Fibroblast of skin of left quadriceps (primary cell): ENCODE measurements at places on chromosomes 13 and 19.

- no peak for DNase-seq
Measured at GRCh38 chr13:91050970-91051369, 296.5 kb upstream of the MIR17HG start.

- no peak for DNase-seq
Measured at GRCh38 chr19:3570606-3571011, 2.1 kb upstream of the HMG20B start.

- DNase-seq, result peak; percentile 12
Measured at GRCh38 chr13:107124129-107124718, 556.3 kb upstream of the ARGLU1 start.

GRCh38 chr19:9645472-9645871 is 24.4 kb upstream of the ZNF561 start:
- DNase-seq, result no peak

GRCh38 chr13:31503626-31504025 is 235.7 kb upstream of the RXFP2 start:
- DNase-seq, result no peak

GRCh38 chr19:7101498-7102253 is 32.2 kb downstream of the ZNF557 start:
- DNase-seq, result no peak

- DNase-seq, result no peak
Measured at GRCh38 chr13:48748681-48749080, 95.0 kb downstream of the CYSLTR2 start.

- no peak for DNase-seq
Measured at GRCh38 chr13:78499802-78500201, 103.5 kb downstream of the POU4F1 start.

GRCh38 chr13:34224877-34225276 is 406.9 kb downstream of the RFC3 start:
- no peak for DNase-seq

- DNase-seq, result no peak
Measured at GRCh38 chr19:18161636-18162002, 8.7 kb downstream of the PIK3R2 start.

DNA sequence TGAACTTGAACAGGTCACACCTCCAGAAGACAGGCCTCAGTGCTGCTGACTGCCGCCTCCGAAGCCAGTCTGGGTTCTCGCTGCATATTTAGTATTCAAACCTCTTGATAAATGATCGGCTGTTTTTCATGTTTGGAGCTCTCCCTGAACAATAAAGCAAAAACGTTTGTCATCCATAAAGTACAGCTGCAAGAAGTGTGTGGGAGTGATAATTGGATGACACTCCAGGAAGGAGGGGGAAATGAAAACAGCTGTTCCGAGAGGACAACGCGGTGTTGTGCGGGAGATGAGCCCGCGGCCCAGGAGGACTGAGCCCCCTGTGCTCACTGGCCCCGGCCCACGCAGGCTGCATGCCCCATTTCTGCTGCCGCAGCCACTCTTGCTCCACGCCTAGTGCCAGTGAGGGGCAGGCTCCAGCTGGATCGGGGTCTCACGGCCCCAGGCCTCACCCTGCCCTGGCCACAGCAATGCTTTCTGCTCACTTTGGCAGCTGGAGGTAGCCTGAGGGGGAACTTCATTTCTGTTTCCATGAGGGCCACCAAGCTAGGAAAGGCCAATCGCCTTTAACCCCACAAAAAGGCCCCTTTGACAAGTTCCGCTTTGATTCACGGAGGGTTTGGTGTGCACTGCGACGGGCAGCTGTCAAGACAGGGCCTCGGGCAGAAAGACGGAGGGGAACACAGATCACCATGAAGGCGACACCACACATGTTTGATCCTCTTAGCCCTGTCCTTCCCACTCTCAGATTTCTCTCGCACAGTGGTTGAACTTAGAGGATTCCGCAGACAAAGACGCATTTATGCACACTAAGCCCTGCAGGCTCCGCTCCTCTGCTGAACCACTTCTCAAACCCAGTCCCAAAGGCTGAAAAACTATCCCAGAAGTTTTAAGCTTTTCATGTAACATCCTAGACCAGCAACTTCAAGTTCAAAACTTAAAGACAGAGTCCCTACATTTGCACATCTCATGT is 537.6 kb downstream of the EFNB2 start:
- no peak for DNase-seq

DNA sequence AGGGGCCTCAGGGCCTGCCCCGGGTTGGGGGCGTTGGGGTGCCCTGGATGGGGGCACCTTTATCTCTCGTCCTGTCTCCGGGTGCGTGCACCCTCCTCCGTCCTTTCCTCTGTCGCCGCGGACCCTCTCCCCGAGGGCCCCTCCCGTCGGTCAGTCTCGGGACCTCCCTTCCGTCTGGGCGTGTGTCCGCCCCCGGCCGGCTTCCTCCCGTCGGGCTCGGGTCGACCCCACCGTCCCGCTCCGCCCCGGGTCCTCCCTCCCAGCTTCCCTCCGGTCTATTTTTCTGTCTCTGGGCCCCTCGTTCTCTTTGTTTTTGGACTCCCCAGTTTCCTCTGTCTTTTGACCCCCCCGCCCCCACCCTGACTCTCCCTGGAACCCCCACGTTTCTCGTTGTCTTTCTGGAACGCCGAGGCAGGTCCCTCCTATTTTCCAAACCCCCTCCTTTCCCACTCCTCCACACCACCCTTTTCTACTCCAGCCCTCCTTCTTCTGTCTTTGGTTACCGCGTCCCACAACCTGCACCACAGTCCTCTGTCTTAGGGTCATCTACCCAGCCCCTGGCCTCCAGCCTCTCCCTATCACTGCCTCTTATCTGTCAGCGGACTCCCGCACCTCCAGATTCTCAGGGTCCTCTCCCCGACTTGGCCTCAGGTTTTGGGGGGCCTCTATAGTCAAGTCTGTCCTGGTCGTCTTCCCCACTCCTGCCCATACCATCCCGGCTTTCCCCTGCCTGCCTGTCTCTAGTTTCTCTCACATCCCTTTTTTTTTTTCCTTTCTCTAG is 757 bp downstream of the EGLN2 start:
- no peak for DNase-seq

GRCh38 chr13:81602241-81602640 is 1261.3 kb upstream of the SPRY2 start:
- no peak for DNase-seq

DNA sequence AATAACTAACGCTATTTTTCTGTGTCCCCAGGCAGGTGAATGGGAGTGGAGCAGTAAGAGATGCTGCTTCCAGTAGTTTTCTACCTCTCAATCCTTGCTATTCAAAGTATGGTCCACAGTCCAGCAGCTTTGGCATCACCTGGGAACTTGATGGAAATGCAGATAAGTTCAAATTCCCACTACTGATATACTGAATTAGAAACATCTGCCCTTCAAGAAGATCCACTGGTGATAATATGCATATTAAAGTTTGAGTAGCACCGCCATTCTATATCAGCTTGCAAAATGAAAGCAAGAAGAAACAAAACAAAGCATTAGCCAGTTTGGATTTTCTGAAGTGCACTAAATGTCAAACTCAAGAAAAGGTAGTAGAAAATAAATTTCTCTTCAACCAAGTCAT is 906.2 kb upstream of the PCDH20 start:
- no peak for DNase-seq

DNA sequence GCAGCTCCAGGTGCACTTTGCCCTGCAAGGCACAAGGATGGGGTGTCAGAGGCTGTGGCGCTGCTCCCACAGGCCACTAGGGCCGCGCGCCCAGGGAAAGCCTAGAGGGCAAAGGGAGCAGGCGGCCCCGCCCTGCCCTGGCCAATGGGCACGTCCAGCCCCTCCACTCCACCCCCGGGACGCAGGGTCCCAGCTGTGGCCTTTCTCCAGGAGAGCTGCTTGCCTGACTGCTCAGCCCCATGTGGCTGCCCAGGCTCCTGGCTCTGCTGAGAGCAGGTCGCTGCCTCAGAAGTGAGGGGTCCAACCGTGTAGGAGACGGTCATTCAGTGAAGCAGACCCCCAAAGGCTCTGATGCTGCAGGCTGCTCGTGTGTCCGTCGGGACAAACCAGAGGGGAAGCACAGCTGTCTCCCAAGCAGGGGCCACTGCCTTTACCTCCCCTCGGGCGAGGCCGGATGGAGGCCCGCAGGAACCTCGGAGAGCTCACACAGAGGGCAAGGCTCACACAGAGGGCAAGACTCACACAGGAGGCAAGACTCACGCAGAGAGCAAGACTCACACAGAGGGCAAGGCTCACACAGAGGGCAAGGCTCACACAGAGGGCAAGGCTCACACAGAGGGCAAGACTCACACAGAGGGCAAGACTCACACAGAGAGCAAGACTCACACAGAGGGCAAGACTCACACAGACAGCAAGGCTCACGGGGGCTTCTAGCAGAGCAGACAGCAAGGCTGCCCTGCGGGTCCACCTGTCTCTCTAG is 56.2 kb upstream of the C13orf46 start:
- DNase-seq, result no peak

DNA sequence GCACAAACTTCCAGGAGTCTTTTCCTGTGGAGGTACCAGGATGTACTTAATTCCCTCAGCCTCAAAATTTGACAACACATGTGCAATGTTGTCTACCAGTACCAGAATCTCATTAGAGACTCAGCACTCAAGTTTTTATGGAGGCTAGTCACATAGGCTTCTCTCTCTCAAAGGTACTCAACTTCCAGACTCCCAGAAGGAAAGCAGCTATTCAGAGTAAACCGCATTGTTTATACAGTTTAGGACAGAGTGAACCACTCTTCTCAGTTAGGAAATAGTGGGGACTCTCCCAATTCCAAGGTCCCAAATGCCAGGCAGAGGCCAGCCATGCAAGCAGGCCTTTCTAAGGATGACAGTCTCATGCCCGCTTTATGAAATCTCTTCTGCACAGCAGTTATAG is 8.5 kb upstream of the C1QTNF9B start:
- DNase-seq, result no peak

DNA sequence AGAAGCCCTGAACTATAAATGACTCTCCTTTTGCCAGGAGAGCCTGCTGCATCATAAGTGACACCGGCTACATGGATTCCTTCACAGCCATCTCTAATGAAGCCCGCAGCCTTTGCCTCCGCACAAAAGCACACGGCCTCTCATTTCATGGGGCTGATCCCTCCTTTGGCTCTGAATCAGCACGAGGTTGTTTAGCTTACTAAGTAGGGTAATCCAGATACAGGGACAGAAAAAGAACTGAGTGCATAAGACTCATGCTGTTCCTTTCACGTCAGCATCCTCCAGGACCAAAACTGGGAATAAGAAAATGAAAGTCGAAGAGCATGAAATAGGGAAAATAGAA is 136.3 kb downstream of the DCT start:
- no peak for DNase-seq

- no peak for DNase-seq
Measured at GRCh38 chr13:91661692-91662490, 263.5 kb downstream of the GPC5 start.
